ENCODE measurements at places on chromosomes 12 and 14.

GRCh38 chr14:100419856-100420255, 96.7 kb downstream of the SLC25A47 start:
- no peak for DNase-seq

- DNase-seq, result no peak
These were observed 4.9 kb downstream of the KRT73 start for GRCh38 chr12:52613384-52614030.

- no peak for DNase-seq
These were observed 90.3 kb downstream of the RPS6KA5 start for GRCh38 chr14:90970167-90970600.

DNA sequence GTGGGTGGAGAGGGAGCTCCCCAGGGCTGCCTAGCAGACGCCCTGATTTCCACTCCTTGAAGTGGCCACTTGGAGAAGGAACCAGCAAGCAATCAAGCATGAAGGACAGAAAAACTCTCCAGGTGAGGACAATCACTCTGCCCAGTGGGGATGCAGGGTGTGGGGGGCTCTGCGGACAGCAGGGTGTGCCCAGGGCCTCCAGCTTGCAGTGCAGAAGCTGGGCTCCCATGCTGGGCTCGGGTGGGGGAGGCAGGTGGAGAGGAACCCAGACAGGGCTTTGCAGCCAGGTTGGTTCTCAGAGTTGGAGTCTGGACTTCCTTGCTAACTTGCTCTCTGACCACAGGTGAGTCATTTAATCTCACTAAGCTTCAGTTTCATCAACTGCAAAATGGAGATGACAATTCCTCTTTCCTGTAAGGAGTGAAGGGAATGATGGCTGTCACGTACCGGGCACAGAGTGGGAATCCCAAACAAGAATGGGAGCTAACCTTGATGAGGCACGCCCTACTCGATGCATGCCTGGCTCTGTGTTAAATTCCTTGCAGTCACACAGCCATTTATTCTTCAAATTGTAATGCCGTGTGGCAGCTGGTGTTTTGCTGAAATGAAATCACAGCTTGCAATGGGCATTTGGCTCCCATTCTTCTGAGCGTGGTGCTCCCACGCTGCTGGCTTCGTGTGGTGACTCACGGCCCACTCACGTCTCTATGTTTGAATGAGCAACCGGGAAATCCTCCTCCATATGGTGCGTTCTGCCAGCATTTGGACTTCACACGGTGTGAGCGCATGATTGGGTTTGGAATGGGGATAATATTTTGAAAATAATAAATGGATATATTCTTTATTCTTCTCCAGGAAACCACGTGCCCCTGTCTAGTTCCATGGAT, 75.2 kb downstream of the PRIMA1 start:
- no peak for DNase-seq

DNA sequence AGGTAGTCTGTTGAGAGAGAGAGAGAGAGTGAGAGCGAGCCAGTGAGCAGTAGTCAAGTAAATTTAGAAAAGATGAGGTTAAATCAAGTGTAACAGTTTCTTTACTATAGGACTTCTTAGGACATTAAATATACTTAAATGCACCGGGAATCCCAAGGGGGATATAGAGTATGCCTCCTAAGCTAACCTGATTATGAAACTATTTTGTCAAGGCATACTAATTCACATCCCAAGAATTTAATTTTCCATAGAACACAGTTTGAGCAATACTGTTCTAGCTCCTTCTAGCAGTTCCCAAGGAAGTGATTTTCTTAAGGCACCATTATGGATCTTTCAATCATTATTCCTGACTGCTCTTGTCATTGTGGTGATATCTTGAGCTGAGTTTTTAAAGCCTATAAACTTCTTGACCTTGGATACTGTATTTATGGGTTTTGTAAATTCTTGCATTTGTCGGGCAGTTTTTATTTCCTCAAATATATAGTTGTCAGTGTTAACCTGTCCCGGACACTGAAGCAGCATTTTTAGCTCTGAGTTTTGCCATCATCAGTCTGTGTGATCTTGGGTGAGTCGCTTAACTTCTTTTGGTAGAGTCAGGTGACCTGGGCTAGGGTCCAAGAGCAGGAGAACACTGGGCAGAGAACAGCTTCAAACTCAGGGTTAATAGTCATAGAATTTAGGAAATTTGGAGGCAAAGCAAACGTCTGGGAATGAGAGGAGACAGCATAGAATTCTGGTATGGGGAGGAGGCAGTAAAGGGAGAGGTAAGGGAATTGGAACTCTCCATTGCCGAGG, 196.5 kb upstream of the FRMD6 start:
- DNase-seq, result no peak

DNA sequence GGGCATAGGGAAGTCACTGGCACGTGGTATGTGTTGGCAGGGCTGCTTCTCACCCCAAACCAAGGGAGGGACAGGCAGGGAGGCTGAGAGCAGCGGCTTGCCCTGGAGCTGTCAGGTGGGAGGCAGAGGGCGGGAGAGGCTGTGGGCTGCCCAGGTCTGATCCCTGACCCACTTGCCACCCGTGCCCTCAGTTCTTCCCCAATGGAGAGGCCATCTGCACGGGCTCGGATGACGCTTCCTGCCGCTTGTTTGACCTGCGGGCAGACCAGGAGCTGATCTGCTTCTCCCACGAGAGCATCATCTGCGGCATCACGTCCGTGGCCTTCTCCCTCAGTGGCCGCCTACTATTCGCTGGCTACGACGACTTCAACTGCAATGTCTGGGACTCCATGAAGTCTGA, 4.7 kb downstream of the GNB3 start:
- DNase-seq, result no peak

DNA sequence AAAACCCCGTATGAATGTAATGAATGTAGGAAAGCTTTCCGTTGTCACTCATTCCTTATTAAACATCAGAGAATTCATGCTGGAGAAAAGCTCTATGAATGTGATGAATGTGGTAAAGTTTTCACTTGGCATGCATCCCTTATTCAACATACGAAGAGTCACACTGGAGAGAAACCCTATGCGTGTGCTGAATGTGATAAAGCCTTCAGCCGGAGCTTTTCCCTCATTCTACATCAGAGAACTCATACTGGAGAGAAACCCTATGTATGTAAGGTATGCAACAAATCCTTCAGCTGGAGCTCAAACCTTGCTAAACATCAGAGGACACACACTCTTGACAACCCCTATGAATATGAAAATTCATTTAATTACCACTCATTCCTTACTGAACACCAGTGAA, 23.8 kb downstream of the ZNF891 start:
- DNase-seq, result no peak

DNA sequence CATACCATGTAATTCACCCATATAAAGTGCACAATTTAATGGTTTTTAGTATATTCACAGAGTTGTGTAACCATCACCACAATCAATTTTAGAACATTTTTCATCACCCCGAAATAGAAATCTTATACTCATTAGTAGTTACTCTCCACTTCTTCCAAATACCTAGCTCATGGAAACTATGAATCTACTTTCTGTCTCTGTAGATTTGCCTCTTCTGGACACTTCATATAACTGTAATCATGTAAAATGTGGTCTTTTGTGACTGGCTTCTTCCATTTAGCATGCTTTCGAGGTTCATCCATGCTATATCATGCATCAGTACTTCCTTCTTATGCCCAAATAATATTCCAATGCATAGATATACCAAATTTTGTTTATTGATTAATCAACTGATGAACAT, 10.8 kb downstream of the DNAI7 start:
- no peak for DNase-seq

GRCh38 chr14:80695869-80696268, 245.7 kb downstream of the CEP128 start:
- DNase-seq, result no peak

GRCh38 chr12:31765931-31766330, 37.1 kb upstream of the AMN1 start:
- DNase-seq, result no peak

DNA sequence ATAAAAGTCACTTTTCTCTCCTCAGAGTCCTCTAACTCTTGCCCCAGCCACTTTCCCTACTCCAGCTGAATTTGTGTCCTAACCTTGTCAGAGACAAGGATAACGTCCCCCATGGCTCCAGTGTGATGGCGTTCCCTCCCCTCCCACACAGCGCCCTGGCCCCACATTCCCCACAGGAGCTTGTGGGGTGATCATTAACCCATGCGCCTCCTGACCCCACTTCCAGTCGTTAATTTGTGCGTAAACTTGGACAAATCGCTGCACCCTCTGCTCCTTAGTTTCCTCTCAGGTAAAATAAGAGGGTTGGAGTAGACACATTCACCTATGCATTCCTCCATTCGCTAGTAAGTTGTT, 22.9 kb upstream of the BCDIN3D start:
- DNase-seq, result no peak

GRCh38 chr12:56197921-56198635, 8.8 kb upstream of the SMARCC2 start:
- DNase-seq, result no peak

DNA sequence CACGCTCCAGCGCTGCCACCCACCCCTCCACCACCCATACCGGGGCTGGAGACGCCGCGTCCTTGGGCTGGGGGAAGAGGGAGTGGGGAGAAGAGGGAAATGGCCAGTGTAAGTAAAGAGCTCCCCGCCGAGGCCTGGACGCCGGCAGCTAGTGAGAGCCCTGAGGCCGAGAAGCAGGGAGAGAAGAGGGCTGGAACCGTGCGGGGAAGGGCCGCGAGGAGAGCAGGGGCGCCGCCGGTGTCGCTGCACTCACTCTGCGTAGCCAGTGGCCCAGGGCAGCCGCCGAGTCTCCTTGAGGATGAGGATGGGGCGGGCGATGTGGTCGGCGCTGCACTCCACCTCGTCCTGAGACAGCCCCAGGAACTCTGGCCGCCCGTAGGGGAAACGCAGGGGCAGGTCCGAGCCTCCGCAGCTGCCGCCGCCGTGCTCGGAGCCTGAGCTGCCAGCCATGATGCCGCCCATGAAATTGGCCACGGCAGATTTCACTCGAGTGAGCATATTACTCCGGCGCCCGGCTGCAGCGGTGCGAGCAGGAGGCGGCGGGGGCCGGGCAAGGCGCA, 631 bp downstream of the PPM1H start:
- DNase-seq, result peak; percentile 29

DNA sequence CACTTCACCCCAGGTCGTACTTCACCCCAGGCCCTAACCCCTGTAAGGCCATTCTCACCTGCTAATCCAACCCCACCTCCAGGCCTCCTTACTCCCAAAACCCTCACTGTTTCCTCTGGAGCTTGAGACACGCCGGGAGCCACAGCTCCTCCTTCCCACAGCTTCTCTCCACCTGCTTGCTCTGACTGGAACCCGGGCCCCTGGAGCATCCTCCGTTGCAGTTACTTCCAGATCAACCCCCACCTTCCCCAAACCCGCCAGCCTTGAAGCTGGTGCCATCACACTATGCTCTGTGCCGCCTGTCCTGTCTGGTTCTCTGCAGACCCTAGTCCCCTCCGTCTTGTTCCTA, 34.6 kb upstream of the PPP2R5C start:
- no peak for DNase-seq

DNA sequence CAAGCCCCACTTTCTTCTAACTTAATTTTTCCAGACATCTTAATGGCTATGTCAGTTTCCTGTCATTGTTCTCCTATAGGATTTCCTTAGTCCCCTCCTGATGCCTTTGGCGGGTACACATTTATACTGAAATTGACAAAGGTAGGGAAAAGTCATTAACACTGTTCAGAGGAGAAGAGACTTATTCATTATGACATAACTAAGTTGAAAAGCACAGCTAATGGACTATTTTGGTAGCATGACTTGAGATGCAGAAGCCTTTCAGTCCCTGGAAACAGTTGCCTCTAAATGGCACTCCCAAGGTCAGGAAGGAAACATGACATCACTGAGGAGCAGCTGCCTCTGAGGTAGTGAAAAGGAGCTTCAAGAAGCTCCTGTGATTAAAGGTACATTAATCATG, 317.5 kb upstream of the KITLG start:
- DNase-seq, result no peak

GRCh38 chr12:82898441-82898840, 211.7 kb downstream of the TMTC2 start:
- no peak for DNase-seq

GRCh38 chr14:30893819-30894218, 19.5 kb downstream of the COCH start:
- no peak for DNase-seq

- no peak for DNase-seq
These were observed 3.8 kb downstream of the VSX2 start for GRCh38 chr14:74243051-74243450.

DNA sequence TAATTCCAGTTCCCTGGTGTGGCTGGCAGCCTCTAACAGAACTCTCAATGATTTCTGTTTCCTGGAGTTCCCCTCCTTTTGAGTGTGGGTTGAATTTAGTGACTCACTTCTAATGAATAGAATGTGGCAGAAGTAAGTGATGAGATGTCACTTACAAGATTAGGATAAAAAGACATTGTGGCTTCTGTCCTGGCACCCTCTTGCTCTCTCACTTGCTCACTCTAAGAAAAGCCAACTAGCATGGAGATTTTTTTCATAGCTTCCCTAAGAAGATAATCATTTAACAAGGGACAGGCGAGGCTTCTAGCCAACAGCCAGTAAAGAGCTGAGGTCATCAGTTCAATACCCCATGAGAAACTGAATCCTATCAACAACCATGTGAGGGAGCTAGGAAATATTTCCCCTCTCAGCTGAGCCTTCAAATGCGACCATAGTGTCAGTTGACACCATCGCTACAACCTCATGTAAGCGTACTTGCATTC, 156.7 kb downstream of the TMTC3 start:
- DNase-seq, result no peak

DNA sequence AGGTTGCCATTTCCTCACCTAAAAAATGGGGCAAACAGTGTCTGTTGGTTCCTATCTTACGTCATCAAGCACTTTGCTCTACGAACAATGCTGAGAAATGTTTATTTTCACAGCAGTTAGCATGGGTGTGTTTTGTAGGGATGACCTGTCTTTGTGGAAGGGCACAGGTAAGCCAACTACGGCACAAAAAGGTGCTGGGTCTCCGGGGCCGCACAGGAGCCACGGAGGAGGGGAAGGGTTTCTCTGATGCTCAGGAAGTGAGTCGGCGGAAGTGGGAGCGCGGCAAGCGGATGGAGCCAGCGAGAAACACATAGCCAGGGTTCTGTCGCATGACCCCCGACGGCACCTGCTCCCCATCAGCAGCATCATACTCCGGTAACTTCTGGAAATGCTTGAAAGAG, 65.6 kb upstream of the TCL1B start:
- DNase-seq, result no peak

GRCh38 chr12:92908108-92908507, 21.0 kb downstream of the EEA1 start:
- no peak for DNase-seq

DNA sequence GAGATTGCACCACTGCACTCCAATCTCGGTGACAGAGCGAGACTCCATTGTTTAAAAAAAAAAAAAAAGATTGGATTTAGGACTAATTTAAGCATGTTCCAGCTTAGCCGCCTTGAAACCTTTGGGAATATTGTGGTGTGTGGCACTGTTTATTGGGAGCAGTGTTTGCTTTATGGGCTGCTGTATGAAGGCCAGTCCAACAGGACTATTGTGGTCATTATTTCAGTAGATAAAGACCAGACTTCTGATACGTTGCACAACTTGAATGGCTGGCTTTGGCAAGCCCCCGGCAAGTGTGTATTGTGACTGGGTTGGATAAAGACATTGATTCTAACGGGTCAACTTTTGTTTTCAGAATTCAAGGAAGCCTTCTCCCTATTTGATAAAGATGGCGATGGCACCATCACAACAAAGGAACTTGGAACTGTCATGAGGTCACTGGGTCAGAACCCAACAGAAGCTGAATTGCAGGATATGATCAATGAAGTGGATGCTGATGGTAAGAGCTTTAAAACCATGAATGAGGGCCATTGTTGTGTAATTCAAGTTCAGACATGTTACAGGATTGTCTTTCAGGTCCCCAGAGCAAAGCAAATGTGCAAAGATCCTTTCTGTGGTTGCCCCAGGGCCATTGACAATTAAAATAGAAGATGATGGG, 4.2 kb downstream of the CALM1 start:
- DNase-seq, result no peak
